ENCODE measurements at places on chromosomes 7 and 10.

- DNase-seq = no peak
Measured at GRCh38 chr7:143507534-143508055, 29.9 kb downstream of the TAS2R41 start.

GRCh38 chr7:93646538-93646937 lies 72.0 kb upstream of the CALCR start:
- no peak for DNase-seq

DNA sequence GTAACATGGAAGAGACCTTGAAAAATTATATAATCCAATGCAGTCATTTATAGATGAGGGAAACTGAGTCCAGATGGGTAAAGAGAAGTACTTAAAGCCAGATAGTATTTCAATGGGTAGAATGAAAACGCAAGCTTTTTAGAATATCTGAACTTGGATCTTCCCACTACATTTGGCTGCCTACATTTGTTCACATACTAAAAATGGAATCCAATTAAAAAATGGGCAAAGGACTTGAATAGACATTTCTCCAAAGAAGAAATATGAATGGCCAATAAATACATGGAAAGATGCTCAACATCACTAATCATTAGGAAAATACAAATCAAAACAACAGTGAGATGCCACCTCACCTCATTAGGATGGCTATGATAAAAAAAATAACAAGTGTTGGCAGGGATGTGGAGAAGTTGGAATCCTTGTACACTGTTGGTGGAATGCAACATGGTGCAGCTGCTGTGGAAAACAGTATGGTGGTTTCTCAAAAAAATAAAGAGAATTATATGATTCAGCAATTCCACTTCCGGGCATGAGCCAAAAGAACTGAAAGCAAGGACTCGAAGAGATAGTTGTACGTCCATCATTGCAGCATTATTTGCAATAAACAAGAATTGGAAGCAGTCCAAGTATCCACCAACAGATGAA lies 188.0 kb downstream of the FRMD4A start:
- DNase-seq = no peak

- no peak for DNase-seq
Measured at GRCh38 chr7:19920166-19920565, 146.7 kb upstream of the TMEM196 start.

- DNase-seq = no peak
Measured at GRCh38 chr10:72976886-72977285, 22.3 kb upstream of the PLA2G12B start.

DNA sequence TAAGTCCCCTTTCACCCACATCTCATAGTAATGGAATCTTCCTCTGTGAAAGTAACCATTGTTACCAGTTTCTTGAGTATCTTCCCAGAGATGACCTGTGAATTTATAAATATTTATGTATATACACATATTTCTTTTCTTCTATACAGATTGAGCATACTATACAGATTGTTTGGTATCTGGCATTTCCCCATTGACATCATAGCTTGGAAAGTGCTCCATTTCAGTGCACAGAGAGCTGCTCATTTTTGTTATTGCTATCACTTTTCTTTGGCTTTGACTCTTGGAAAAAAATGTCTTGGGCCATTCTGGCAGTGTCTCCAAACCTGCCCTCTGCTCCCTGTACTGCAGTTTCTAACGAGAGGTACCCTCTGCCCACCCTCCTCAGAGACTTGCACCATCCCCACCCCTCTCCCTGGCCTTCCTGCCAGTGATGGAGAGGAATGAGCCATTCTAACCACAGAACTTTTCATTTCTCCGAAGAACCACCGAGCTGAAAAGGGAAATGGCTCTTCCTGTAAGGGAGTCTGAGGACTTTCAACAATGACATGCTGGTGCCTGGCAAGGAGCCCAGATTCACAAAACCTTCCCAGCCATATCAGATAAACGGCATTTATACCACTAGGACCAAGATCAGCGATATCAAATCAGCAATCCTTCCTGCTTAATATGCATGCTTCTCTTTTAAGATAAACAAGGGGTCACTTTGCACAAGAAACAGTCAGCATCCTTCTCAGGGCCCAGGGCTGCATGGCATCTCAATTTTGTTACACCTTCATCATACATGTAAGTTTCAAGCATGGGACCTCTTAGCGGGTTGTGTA lies 19.7 kb upstream of the CCSER2 start:
- no peak for DNase-seq

DNA sequence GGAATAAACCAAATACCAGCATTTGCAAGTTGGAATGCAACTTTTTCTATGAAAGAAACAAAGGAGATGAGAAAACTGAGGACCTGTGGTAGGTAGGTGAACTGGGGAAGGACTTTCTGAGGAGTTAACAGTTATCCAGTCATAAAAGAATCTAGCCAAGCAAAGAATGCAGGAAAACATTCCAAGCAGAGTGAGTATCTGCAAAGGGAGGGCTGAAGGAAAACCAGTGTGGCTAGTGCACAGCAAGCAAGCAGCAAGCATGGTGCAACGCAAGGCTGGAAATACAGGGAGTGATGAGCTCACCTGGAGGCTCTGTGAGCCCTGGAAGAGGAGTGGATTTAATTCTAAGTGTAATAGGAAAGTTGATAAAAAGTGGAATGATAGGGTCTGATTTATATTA lies 44.0 kb downstream of the RTKN2 start:
- DNase-seq = no peak

DNA sequence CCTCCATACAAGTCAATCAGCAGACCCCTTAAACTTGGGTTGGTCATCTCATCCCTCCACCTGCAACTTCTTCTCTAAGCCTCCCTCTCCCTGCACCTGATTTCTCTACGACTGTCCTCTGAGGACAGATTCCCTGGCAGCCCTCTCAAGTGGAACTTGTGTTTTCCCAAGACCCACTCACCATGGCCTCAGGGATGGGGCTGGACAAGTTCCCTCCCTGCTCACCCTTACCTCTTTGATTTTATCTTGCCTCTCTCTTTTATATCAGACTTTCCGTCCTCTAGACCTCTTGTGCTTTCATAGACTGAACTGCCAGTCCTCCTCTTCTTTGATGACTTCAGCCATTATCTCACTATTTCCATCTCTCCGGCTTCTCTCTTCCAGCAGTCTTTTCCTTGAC lies 46.2 kb upstream of the ARL4A start:
- no peak for DNase-seq

DNA sequence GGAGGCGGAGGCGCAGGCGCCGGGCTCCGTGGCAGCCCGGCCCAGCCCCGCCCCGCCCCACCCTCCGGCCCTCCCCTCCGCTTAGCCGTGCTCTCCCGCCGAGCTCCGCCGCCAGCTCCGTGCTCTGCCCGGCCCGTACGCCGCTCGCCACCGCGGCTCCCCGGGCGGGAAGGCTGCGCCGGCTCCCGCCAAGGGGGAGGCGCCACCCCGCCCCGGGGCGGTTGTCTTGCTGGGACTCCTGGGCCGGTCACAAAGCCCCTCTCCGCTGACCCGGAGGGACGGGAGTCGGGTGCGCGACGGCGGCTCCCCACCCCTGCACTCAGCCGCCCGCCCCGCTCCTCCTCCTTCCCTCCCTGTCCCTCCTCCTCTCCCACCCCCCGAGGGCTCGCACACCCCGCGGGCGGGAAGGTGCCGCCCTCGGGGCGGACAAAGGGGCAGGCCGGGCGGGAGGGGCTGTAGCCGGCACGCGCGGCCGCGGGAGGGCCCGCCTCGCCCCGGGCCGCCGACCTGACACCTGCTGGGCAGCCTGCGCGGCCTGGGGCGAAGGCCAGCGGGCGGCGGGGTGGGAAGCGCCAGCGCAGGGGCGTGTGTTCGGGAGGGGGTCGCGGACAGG lies 11.5 kb upstream of the SP8 start:
- DNase-seq = no peak

DNA sequence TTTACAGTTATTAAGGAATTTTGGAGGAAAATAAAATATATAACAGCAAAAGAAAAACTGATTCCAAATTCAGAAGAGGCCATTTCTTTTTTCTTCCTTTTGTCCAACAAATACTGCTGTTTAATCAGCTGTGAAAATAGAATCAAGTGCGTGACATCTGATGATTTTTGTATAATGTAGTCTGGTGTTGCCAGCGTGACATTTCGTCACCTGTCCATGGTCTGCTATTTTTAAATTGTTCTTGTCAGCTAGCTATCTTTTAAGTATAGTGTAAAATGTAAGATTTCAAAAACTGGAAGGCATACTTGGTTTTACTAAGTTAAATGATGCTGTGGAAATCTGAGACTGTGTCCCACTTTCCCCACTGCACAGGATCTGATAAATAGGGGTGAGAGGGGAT lies 105.9 kb downstream of the CPEB3 start:
- DNase-seq = no peak

DNA sequence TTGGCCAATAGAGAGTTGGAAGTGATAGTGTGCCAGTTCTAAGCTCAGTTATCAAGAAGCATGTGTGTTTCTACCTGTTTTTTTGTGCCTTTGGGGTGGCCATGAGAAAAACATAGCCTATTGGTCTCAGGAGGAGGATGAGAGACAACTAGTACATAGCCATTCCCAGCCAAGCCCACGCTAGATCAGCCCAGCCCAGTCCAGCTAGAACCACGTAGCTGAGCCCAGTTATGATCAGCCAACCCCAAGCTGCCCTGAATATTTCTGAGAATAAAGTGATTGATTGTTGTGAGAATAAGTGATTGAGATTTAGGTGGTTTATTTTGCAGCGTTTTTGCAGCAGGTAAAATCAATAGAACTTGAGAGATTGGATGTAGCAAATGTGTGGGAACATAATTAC lies 15.9 kb downstream of the SORCS3 start:
- DNase-seq = no peak

GRCh38 chr7:117908031-117908795 lies 35.0 kb upstream of the CTTNBP2 start:
- DNase-seq = no peak

DNA sequence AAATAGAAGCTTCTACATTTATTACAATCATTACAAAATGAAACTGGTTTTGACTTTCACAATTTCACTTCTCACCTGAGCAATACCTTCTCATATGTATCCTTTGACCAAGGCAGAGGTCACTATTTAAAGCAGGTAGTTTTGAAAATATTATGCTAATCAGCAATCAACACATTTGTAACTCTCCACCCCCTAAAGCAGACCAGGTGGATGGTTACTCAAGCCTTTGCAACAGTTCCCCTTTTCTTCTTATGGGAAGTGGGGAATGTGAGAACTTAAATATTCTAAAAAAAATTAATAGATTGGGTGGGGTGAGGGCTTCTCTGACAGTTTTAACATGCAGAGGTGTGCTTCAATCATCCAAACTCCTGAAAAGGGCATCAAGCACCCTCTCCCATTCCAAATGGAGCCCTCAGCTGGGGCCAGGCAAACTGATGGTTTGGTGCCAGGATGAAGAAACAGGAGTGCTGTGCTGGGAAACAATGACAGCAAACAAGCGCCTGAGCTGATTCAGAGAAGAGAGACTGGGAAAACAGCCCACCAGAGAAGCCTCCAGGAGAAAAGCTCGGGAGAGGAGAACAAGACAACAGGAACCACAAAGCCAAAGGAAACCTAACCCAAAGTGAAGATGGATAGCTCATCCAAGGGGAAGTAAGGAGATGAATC lies 17.1 kb downstream of the RAPGEF5 start:
- DNase-seq = no peak

DNA sequence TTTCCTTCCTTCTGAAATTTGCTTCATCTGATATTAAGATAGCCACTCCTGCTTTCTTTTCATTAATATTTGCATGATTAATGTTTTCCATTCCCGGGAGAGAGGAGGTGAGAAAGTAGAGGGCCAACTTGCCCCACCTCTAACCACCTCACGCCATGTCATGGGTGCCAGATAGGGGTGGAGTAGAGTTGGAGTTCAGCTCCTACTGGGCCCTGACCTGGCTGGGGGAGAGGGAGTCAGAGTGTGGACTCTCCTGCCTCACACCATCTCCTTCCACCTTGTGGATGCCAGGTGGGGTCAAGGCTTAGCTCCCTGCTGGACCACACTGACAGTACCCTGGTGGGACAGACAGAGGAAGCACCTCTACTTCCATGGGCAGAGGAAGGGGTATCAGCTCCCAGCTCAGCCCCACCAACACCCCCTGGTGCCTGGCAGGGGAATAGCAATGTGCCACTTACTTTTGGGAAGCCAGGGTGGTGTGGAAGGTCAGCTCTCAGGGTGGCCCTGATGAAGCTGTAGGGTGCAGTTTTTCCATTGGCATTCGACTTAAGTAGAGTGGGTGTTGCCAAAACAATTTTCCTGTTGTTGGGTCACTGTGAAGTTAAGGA lies 28.0 kb downstream of the CHST12 start:
- no peak for DNase-seq

DNA sequence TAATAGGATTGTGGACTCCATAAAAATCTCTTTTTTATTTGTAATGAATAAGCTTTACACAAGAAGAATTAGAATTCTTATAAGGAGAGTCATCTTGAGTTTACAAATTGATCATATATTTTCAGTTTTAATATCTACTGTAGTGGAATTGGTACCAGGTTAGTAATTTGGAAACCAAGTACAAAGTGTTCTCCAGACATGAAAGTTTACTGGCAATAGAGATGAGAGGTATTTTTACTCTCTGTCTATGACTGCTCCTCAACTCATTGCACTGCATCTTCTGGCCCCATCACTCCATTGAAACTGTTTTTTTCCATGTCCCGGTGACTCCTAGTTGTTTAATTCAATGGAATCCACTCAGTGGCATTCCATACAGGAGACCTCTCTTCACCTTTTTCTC lies 164.5 kb upstream of the SMIM30 start:
- DNase-seq = no peak

- DNase-seq = no peak
Measured at GRCh38 chr7:142542942-142543341, 206.3 kb upstream of the PRSS1 start.

- no peak for DNase-seq
Measured at GRCh38 chr10:3549118-3549517, 235.9 kb downstream of the KLF6 start.

- DNase-seq = no peak
Measured at GRCh38 chr7:151895631-151896031, 18.7 kb upstream of the PRKAG2 start.

DNA sequence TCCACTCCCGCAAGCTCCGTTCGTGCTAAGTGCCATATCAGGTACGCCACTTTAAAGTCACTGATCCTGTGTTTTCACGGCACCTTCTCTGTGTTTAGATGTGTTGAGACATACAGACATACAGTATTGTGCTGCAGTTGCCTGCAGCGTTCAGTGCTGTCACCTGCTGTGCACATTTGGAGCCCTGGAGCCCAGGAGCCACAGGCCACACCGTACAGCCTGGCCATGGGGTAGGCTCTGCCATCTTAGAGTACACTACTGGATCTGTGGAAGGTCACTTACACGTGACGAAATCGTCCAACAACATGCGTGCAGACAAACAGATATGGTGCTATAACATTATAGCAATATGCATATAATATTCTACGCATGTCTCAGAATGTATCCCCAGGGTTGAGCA lies 111.3 kb downstream of the ELFN1 start:
- no peak for DNase-seq

- no peak for DNase-seq
Measured at GRCh38 chr10:67666416-67667034, 29.5 kb downstream of the CTNNA3 start.

Data from T-cell (primary cell).